ENCODE measurements at places on chromosomes 4 and X.

GRCh38 chr4:146247356-146247755 is 33.0 kb downstream of the REELD1 start:
- DNase-seq = no peak

GRCh38 chrX:55033429-55033828 is 2.7 kb upstream of the ALAS2 start:
- DNase-seq = no peak

- DNase-seq = peak; percentile 90
Observed at GRCh38 chr4:158209825-158210807, at the start of gene TMEM144. Gene TMEM144 (plus strand): TSS chr4:158210486. CDS start chr4:158212668, 2,182 bp downstream.

- DNase-seq = no peak
Observed at GRCh38 chrX:13955095-13955647, 74.5 kb downstream of the GEMIN8 start.

- no peak for DNase-seq
Observed at GRCh38 chr4:6475492-6476020, 3.1 kb upstream of the PPP2R2C start.

DNA sequence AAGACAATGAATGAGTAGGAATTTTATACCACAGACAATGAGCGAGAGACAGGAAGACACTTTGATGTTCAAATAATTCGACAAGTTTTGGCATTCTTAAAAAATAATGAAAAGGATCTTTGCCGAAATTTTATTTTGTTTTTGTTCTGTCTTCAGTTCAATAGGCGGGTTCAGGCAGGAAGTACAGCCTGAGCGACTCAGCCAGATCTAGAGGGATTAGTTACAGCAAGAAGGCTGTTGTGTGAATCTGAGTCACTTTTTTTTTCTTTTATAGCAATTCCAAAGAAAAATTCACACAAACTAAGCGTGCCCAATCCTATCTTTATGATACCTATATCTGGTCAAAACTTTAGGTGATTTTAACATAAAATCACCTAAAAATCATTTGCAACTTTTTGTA is 505.4 kb upstream of the FAM241A start:
- DNase-seq = peak; percentile 51

- no peak for DNase-seq
Observed at GRCh38 chr4:56723201-56723605, 42.1 kb upstream of the HOPX start.

DNA sequence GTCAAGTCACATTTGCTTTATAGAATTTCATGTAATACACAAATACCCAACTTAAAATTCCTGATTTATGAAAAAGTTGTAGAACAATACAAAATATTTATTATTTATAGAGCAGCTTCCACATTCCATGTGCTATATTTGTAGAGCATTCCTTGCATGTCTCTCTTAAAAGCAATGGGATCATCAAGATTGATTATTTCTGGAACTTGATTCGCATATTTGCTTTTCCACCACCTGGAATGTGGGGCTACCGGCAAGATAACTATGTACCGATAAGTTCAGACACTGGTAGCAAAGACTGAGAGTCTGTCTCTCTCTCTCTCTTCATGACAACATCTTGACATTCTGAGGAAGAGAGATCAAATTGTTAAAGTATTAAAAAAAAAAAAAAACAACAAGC is 59.3 kb downstream of the MAPK10 start:
- peak; percentile 22 for DNase-seq

- no peak for DNase-seq
Observed at GRCh38 chr4:8915201-8916200, 43.9 kb upstream of the HMX1 start.

- DNase-seq = no peak
Observed at GRCh38 chr4:89788206-89789072, 48.5 kb downstream of the SNCA start.

GRCh38 chrX:78653118-78653822 is 5.9 kb downstream of the RTL3 start:
- DNase-seq = peak; percentile 92

- no peak for DNase-seq
Observed at GRCh38 chr4:114252499-114252898, 273.1 kb upstream of the ARSJ start.

- no peak for DNase-seq
Observed at GRCh38 chrX:150961631-150962030, 21.5 kb upstream of the HMGB3 start.

DNA sequence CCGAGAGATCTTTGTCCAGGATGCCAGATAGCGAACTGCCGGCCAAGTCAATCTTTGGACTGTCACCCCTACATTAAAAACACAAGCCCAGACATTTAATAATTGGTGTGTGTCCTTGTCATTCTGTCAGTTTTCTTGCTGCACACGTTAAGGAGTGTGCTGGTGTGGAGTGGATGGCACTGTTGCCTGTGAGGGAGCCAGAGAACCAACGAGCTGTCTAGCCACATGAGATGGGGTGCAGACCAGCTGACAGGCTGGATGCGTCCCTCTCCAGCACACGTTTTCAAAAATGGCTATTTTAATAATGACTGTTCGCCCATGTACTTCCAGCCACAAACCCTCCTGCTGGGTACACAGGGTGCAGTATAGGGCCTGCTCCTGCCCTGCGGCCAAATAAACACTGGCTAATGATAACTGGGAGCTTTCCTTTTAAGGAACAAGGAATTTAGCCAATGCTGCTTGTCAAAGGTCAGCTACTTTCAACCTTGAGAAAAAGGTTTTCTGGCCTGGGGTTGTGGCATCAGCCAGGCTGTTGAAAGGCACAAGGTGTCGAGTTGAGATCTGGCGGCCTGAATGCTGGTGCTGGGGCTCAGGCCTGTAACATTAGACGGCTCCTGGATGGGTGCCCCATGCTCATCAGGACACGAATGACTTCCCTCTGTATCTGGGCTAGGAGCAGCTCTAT is 54.0 kb upstream of the MAP3K15 start:
- no peak for DNase-seq

Data from fibroblast of skin of back (primary cell).